ENCODE measurements at places on chromosomes 12 and 14. TPM values are rescaled to one million over a fixed set of nuclear protein-coding genes. Genes with fewer than 3 reads are reported as not detected.

The INSM2 gene
- 1.7 TPM for total RNA-seq

The OR6C68 gene
- not detected for total RNA-seq

The NR1H4 gene
- total RNA-seq, result 1.7 TPM

The LMO3 gene
- total RNA-seq, result 104 TPM

The TPH2 gene
- 3.9 TPM for total RNA-seq

The LGMN gene
- 79.7 TPM for total RNA-seq

The IRAK3 gene
- total RNA-seq, result 21.9 TPM

The NRIP2 gene
- total RNA-seq, result 0.48 TPM

The PIWIL1 gene
- 1.4 TPM for total RNA-seq

The WIF1 gene
- 7.2 TPM for total RNA-seq

The IFI27 gene
- total RNA-seq, result 40.7 TPM

The CLEC4D gene
- 1.2 TPM for total RNA-seq

The SAMD15 gene
- total RNA-seq, result 3.6 TPM

The PTPN6 gene
- 18.3 TPM for total RNA-seq

The EFS gene
- total RNA-seq, result 12.5 TPM

The FGF23 gene
- 4.3 TPM for total RNA-seq

The PARPBP gene
- 14.2 TPM for total RNA-seq

The ASPG gene
- total RNA-seq, result 12.5 TPM

The PAX9 gene
- 2.9 TPM for total RNA-seq

The PPP4R4 gene
- total RNA-seq, result 0.72 TPM

The SLC6A15 gene
- total RNA-seq, result 13.7 TPM

The NEUROD4 gene
- 3.4 TPM for total RNA-seq

The AICDA gene
- 0.96 TPM for total RNA-seq

The OR10AD1 gene
- total RNA-seq, result 0.96 TPM

The CLEC1B gene
- 9.4 TPM for total RNA-seq

The SLC6A13 gene
- total RNA-seq, result 11.1 TPM

The COQ10A gene
- 4.6 TPM for total RNA-seq

The RBP5 gene
- 3.9 TPM for total RNA-seq

The CLEC4E gene
- 0.48 TPM for total RNA-seq

The PLD4 gene
- total RNA-seq, result 2.4 TPM

The VRTN gene
- total RNA-seq, result 1.2 TPM

The ACSM4 gene
- total RNA-seq, result not detected

The DBX2 gene
- total RNA-seq, result 6.3 TPM

The SLC35E3 gene
- total RNA-seq, result 8.9 TPM

The ACVRL1 gene
- 37.6 TPM for total RNA-seq

The SBNO1 gene
- 20.9 TPM for total RNA-seq

The IL31 gene
- total RNA-seq, result not detected

The SERPINA10 gene
- 1.2 TPM for total RNA-seq

The DDX23 gene
- 78.5 TPM for total RNA-seq

The SERPINA9 gene
- total RNA-seq, result 1.4 TPM

The KCNK13 gene
- 3.6 TPM for total RNA-seq

The SLC24A4 gene
- total RNA-seq, result 1.7 TPM

The OTX2 gene
- total RNA-seq, result 3.4 TPM

The DLGAP5 gene
- 16.9 TPM for total RNA-seq

The ZDHHC22 gene
- 0.24 TPM for total RNA-seq

The C12orf54 gene
- total RNA-seq, result not detected

The JAG2 gene
- 7.0 TPM for total RNA-seq
